Mucosa of gallbladder (tissue), 1 donor: ENCODE measurements at places on chromosomes 3 and 15. TPM values are rescaled to one million over a fixed set of nuclear protein-coding genes. Genes with fewer than 3 reads are reported as not detected.

HLTF gene
- total RNA-seq, result 22.6 TPM

CCDC33 gene
- 1.0 TPM for total RNA-seq

GRCh38 chr3:177364236-177364635 is 167.0 kb upstream of the TBL1XR1 start:
- no peak for DNase-seq

- peak; percentile 64 for DNase-seq
These were observed 16.6 kb upstream of the EXOG start for GRCh38 chr3:38479431-38480092.

DNA sequence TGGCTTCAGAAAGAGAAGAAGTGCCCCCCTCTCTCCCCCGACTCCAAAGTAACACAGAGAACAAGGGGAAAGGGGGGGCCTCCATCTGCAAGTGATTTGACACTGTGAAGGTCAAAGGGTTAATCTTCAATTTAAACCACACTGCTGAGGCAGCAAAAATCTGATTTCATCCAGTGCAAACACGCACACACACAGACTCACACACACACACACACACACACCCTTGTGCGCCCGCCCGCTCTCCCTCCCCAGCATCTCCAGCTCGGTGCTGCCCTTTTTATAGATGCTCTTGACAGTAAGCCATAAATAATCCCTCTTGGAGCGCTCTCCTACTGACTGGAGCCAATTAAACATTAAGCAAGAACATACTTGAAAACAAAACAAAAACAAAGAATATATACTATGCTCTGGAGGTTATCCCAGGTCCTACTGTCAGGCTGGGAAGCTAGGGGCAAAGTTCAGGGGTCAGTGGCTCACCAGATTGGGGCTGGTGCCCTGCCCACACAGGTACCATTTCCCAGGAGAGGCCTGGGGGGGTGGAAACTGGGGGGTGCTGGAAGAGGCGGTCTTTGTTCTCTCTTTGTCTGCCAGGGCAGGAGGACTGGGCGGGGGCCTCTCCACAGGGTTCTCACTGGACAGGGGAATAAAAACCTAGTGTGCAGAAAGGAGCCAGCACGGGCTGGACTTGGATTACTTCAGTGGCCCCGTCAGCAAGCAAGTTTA is 16.3 kb downstream of the BMF start:
- DNase-seq, result peak; percentile 75

SERPINI2 gene
- total RNA-seq, result 0.23 TPM

MINAR1 gene
- 0.32 TPM for total RNA-seq

ARRDC4 gene
- total RNA-seq, result 28.3 TPM

DNA sequence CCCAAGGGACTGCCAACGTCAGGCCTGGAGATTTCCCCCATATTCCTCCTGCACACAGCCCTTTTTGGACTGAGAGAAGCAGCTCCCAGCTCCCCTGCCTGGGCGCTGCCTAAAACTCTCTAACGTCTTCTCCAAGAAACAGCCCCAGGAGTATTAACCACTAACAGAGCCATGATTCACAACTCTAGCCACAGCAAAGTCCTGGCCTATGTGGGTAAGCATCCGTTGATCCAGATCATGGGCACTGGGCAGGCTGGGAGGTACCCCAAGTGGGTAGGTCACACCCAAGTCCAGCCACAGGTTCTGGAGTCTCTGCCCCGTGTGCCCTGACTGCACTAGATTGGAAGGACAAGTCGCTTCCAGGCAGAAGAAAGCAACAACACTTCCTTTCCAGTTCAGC is 31.9 kb downstream of the NBEAL2 start:
- DNase-seq, result no peak

HTR3E gene
- not detected for total RNA-seq

DAPK2 gene
- total RNA-seq, result 5.6 TPM

DNA sequence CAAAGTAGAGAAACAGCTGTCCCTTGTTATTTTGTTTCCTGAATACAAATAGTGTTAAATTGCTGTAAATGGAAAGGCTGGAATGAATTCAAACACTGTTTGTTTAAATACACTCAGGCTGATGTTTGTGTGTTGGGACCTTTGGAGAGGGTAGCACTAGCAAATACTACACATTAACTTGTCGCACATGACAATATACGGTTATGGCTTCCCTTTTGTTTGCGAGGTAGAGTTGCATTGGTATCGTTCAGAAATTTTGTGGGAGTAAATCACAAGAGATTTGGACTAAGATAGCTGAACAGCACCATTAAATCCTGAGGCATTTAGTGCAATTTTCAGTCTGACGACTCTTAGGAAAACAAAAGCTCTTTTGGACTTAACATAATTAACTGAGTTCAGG is 213.0 kb upstream of the ROBO2 start:
- DNase-seq, result no peak

- DNase-seq, result no peak
These were observed 177.8 kb downstream of the SERPINI1 start for GRCh38 chr3:167913219-167913835.

- no peak for DNase-seq
These were observed 413.5 kb downstream of the OCA2 start for GRCh38 chr15:27685644-27686043.

DNA sequence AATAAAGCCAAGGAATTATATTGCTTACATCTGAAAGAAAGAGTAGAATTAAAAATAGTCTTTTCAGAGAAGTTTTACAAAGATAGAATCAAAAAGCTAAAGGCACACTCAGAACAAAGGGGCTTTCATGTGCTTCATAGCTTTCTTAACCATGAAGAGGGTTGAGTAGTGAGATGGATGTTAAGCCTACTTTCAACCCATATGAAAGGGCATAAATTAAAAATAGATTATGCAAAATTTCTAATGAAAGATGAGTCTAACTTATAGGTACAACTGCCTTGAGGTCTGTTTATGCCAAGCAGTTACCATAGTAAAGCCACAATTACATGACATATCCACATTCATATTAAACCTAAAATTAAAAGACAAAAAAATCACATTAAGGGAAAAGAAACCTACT is 223.3 kb upstream of the ARHGEF26 start:
- DNase-seq, result no peak

MEX3B gene
- 4.1 TPM for total RNA-seq

ALDH1A3 gene
- total RNA-seq, result 2.1 TPM

GRCh38 chr3:193546129-193546528 is 8.6 kb downstream of the ATP13A4 start:
- DNase-seq, result no peak

DNA sequence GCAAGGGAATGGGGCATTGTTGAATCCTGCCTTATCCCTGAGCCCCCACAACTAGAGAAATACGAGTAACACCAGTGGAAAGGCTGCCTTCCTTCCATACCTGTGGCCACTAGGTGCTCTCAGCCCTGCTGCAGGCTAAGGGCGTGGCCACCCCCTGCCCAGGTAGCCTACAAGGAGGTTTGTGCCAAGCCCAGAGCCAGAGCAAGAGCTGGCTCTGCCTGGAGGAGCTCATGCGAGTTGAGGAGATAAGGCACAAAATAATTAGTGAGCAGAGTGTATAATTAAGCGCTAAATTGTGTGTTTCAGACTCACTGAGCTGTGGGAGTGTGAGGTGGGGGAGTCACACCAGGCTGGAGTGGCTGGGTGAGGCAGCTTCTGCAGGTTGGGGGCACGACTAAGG is 49.2 kb downstream of the TPRA1 start:
- no peak for DNase-seq

- DNase-seq, result no peak
These were observed 129.7 kb upstream of the TUSC7 start for GRCh38 chr3:116579840-116580239.

- no peak for DNase-seq
These were observed 1250.9 kb downstream of the ROBO1 start for GRCh38 chr3:78516937-78517336.

DNA sequence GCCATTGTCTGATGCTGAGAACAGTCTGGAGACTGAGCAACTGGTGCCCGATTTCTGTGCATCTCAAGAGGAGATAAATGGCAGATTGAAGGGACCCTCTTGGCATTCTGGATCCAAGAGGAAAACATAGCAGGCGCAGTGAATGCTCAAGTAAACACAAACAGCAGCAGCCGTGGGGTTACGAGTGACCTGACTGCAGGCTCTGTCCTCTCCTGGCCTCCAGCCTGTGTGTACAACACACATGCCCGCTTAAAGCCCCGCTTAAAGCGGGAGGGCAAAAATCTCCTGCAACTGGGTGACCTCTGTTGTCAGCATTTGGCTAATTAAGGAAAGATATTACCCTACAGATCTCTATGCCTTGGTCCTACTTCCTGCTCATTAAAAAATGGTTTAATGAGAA is 120.5 kb downstream of the GREM1 start:
- no peak for DNase-seq

SLC15A2 gene
- 18.8 TPM for total RNA-seq

- no peak for DNase-seq
These were observed 50.7 kb downstream of the CLDN11 start for GRCh38 chr3:170469151-170470062.

- DNase-seq, result no peak
These were observed 502.5 kb upstream of the GOLIM4 start for GRCh38 chr3:168598250-168598649.

DNA sequence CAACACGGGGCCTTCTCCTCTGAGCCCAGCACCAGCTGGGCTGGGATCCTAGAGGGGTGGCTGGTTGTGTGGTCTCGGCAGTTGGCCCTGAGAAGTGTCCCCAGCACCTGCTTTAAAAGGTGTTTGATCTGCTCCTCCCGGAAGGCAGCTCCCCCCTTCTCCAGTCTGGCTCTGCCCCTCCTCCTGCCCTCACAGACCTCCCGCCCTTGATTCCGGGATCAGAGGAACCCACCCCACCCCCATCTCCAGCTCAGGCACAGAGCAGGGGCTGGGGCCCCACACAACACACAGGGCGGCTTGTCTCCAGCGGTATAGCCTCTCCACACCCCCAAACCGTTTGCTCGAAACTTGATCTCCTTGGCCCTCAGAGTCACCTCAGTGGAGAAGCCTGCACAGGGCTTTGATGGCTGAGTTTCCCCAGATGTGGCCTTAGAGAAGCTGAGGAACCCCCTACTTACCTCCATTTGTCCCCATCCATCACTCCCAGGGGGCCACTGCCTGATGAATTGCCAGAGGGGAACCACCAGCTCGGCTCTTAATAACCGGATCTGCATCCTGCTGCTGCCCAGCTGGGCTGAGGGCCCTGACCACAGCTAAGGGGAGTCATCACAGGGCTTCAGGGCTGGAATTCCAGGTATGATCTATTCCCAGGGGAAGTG is 6.4 kb upstream of the STRA6 start:
- no peak for DNase-seq

OR5K2 gene
- total RNA-seq, result not detected

GRCh38 chr3:166052440-166052839 is 215.2 kb upstream of the BCHE start:
- no peak for DNase-seq

DNA sequence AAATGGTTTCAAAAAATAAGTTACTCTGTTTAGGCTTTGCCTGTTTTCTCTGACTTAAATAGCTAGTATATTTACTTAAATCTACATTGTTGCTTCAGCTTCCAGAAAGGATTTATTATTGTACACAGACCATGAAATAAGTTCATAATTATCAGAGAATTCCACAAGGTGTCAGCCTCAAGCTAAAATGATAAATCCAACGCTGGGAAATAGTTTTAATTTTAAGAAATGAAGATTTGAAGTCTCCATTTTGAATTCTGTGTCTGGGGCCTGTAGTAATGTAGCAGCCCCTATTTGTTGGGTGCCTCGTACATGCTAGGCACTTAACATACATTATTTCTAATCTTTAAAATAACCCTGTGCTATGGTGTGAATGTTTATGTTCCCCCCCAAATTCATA is 92.6 kb upstream of the KCNMB2 start:
- DNase-seq, result no peak

PARP15 gene
- 2.3 TPM for total RNA-seq
